HFFc6 (cell line): ENCODE measurements at places on chromosomes 12 and 14.

GRCh38 chr14:103516426-103517173 is 6.0 kb downstream of the CKB start:
- no peak for DNase-seq

GRCh38 chr12:69501154-69501895 is 31.1 kb downstream of the FRS2 start:
- peak; percentile 50 for DNase-seq

GRCh38 chr12:3252450-3252891 is 175.3 kb downstream of the TSPAN9 start:
- no peak for DNase-seq

DNA sequence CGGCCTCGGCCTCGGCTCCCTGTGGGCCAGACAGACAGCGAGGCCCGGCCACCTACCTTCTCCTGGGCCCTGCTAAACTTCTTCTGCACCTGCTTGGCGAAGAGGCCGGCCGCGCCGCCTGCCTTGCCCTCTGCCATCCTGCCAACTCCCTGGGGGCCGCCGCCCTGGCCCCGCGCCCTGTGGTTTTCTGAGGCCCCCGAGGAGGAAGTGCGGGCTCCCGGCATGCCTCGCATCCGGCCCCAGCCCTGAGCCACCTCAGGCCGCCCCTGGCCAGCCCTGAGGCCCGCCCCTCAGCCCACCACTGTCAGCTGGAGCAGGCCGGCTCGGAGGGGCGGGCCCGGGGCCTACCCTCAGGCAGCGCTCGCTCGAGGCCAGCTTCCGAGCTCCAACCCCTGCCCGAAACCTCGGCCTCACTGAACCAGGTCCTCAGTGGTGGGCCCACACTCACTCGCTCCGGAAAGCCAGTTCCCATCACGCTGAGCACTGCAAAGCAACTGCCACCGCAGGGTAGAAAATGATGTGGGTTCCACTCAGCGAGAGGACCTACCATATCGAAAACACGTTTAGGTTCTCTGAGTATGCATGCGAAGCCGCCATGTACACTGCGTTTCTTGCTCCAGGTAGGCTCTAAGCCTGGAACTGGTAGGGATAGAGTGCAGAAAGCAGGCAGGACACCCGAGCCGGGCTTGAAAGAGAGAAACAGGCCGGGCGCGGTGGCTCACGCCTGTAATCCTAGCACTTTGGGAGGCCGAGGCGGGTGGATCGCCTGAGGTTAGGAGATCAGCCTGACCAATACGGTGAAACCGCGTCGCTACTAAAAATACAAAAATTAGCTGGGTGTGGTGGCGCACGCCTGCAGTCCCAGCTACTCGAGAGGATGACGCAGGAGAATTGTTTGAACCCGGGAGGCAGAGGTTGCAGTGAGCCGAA is at the start of gene BIN2:
BIN2 (minus strand) TSS at position 209 of the 930 bp plus-strand sequence; CDS start at position 137, 72 bp downstream.
- DNase-seq, result no peak

DNA sequence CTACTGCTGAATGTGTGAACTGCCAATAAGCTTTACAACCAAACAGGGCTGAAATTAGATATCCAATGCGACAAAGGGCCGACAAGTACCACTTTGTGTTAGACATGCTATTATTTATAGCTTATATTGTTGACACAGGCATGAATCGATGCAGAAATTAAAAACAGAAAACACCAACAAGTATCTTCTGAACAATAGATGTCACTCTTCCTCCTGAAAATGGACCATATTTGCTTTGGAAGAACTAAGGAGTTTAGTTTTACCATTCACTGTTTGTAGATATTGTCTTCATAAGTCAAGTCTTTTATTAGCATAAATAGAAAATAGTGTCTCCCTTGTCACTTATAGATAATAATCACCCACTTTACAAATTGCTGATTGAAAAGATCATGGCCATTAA is 86.5 kb downstream of the LRIG3 start:
- DNase-seq, result no peak

GRCh38 chr12:65259501-65259900 is 19.0 kb upstream of the MSRB3 start:
- DNase-seq, result no peak

DNA sequence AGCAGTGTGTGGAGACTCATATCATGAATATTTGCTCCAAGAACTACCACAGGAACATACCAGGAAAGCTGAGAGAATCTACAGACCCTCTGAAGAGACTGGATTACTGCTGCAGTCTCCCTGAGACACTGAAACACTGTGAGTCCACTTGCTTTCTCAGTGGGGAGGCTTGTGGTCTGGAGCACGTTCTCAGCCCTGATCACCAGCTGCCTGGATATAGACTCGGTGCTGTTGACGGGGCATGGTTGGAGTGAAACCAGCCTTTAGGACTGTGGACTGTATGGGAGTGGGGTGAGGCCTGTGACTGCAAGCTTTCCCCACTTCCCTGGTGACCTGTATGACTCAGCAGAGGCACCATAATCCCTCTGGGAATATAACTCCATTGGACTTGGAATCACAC is 525.8 kb upstream of the FBXO33 start:
- DNase-seq, result no peak

DNA sequence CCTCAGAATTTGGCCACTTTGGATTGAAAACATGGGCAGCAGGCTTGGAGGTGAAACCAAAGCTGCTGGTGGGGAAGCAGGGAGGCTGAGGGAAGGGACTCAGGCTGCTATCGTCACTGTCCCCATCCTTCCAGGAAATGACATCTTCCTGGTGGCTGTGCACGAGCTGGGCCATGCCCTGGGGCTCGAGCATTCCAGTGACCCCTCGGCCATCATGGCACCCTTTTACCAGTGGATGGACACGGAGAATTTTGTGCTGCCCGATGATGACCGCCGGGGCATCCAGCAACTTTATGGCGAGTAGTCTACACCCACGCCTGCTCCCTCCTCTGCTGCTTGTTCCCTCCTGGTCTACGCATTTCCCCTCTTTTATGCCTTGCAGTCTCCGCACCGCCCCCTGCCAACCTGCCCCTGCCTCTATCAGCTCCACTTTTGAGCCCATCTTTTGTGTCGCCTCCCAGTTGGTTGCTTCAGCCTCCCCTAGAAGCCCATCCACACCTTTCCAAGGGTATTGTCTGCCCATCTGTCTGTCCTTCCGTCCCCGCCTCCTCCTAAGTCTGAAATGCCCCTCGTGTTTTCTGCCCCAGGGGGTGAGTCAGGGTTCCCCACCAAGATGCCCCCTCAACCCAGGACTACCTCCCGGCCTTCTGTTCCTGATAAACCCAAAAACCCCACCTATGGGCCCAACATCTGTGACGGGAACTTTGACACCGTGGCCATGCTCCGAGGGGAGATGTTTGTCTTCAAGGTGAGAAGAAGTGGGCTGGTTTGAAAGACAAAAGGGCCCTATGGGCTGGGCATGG is 6.9 kb downstream of the MMP14 start:
- DNase-seq, result no peak

GRCh38 chr14:96989306-96989705 is 192.1 kb downstream of the VRK1 start:
- no peak for DNase-seq

DNA sequence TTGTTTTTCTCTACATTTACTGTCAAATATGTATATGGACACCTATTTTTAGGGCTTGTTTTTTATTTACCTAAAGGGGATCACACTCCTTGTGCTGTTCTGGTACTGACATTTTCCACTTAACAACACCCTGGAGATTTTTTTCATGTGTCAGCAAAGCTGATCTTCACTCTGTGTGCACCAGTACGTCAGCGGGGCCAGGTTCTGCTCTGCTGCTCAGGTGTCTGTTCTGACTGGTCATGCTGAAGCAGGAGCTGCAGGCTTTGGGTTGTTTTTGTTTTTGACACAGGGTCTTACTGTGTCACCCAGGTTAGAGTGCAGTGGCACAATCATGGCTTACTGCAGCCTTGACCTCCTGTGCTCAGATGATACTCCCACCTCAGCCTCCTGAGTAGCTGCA is 81.9 kb upstream of the CCND2 start:
- DNase-seq, result no peak
